ENCODE measurements at places on chromosomes 4 and X. TPM values are rescaled to one million over a fixed set of nuclear protein-coding genes. Genes with fewer than 3 reads are reported as not detected.

DNA sequence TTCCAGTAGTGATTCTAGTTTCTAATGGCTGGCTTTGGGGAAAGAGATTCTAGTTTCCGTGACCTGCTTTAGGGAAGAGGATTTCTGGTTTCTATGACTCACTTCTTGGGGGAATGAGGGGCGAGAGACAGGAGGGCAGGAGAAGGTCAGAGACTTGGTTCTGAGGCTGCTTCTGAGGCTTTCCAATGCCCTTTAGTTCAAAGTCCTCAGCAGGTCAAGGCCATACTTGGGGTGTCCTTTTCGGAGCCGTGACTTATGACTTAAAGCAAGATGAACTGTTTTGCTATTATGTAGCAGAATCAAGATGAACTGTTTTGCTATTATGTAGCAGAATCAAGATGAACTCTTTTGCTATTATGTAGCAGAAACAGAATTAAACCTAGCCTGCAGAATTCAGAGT is 52.2 kb upstream of the TLR3 start:
- DNase-seq: no peak

DNA sequence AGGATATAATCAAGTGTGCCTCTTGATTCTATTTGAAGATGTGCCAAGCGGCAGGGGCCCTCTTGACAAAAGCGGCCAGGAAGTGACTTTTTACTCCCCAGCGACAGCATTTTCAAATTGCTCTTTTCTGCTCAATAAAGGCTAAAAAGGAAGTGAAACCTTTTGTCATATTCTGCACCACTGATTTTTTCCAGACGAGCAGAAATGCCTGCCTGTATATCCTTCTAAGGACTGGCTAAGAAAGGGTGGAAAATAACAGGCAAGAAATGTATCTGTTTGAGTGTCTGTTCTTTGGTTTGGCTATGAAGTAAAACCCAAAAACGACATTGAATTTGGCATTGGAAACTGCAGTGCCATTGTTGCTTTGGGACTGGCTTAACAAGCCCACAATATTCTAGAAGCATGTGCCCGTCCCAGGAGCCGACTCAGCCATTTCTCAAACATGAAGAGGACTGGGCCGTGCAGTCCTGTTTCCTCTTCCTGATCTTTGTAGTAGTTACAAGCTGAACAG is 25.4 kb downstream of the TMSB4X start:
- DNase-seq: no peak

DNA sequence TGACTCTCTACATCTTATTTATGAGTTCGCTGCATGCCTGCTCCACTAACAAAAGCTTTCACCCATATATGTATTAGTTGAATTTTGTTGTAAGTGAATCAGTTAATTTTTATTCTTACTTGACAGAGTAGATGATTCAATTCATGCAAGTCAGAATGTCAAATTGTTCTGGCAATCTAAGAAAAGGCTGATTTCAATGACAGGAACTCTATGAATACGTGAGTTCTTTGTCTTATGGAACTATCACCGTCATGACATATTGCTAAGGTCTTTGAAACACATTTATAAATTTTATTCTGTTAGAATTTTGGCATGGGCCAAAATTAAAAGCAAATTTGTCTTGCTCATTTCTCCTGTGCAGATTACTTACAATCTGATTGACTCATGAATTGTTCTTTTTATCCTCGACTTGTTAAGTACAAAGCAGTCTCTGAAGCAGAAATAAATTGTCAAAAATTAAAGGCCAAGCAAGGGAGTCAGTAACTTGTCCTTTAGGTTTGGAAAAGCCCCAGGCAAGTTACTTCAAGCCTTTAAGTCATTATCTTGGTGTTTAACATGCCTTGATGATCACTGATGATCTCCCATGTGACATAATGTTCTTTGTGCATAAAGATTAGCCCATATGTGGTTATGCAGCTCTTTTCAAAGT is 89.0 kb upstream of the GC start:
- no peak for DNase-seq

GRCh38 chr4:126269106-126269505 is 954.4 kb downstream of the FAT4 start:
- no peak for DNase-seq

DNA sequence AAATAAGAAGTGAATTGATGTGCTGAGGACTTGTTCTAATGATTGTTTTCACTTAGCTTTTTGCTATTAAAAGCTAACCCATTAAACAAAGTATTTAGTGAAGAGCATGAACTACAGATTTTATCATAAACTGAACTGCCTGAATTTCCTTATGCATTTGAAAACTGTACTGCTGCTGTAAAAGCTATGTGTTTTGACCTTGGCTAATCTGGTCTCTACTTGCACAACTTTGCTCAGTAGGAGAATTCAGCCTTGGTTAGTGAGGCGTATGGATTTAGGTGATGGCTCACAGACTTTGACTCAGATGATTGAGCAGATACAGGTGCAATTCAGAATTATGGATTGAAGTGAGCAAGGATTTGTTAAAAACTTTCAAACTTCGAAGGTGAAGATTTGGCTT is 38.7 kb upstream of the FAT1 start:
- no peak for DNase-seq

GRCh38 chr4:29085748-29086147 is 1634.4 kb upstream of the PCDH7 start:
- DNase-seq: no peak

DNA sequence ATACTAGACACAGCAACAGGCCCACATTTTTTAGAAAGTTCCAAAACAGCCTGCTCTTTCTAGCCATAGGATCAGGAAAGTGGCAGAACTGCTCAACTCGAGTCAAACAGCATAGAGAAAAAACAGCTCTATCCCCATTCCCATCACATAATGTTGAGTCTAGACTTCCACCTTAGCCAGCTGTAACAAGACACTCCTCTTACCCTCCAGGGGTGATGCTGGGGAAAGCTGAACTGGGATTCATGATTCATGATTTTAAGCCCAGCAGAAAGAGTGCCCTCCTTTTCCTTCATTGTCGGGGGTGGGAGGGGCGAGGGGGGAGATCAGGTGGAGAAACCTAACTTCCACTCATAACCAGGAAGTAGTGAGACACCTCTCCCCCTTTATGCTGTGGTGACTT is 86.1 kb downstream of the CENPC start:
- no peak for DNase-seq

DNA sequence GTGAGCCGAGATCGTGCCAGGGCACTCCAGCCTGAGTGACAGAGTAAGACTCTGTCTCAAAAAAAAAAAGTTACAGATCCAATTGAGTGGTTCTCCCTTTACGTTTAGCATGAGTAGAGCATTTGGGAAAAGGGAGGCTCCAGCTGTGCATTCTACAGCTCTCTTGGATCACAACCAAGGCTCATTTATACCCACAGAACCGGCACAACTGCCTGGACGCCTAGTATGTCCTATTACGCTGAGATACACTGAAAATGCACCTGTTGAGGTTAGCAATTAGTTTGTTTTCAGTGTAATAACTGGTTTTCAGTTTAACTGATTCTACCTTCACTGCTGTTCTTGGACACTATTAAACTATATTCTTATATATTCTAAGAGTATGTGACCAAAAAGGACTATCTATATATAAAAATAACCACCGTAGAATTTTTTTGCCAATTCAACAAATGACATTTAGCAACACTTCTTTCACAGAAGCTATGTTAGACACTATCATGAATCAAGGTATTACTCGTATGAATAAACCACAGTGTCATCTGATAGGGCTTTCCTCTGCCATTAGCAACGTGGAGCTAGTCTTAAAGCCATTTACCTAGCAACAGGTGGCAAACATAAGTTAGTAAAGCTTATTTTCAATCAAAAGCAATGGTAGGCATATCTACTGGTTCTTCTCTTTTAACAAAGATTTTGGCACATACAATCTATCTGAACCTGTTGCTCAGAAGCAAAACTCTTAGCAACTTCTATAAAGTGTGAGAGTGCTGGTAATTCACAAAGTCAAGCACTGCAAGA is 3.6 kb downstream of the OTUD4 start:
- no peak for DNase-seq

DNA sequence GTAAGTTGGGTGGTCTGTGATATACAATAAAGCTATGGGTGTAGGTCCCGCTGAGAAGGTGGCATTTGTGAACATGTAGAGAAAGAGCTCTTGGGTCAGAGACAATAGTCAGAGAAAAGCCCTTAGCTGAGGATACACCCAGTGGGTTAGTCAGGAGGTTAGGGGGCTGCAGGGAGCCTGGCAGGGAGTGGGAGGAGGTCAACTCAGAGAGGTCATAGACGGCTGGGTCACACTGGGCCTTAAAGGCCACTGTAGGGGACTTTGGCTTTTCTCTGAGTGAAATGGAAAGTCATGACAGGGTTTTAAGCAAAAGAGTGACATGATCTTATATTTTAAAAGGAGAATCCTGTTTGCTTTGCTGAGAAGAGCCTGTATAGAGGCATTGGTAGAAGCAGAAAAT is 16.7 kb downstream of the MGST2 start:
- no peak for DNase-seq

GRCh38 chrX:74421740-74422352 is 553 bp downstream of the SLC16A2 start:
- no peak for DNase-seq

- no peak for DNase-seq
These were observed 888.4 kb upstream of the EPHA5 start for GRCh38 chr4:66558651-66559050.

- no peak for DNase-seq
These were observed at the start of gene ITIH6 for GRCh38 chrX:54798137-54798536. Gene ITIH6 (minus strand): TSS chrX:54798255. CDS start chrX:54798210, 45 bp downstream.

DNA sequence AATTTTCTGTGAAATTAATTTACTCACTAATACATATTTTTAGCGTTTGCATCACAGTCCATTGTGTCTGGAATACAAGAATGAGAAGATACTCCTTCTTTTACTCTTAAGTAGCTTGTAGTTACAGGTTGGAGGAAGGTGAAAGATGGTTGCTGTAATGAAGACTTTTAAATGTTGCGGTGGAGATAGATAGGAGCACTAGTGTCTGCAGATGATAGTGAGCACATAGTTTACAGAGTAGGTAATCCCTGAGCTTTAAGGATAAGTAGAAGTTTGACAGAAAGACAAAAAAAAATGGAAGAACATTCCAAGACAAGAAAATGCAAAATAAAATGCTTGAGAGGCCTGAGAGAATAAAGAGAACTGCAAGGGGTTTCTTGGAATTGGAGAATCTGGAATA is 5.4 kb upstream of the SLC39A8 start:
- no peak for DNase-seq

DNA sequence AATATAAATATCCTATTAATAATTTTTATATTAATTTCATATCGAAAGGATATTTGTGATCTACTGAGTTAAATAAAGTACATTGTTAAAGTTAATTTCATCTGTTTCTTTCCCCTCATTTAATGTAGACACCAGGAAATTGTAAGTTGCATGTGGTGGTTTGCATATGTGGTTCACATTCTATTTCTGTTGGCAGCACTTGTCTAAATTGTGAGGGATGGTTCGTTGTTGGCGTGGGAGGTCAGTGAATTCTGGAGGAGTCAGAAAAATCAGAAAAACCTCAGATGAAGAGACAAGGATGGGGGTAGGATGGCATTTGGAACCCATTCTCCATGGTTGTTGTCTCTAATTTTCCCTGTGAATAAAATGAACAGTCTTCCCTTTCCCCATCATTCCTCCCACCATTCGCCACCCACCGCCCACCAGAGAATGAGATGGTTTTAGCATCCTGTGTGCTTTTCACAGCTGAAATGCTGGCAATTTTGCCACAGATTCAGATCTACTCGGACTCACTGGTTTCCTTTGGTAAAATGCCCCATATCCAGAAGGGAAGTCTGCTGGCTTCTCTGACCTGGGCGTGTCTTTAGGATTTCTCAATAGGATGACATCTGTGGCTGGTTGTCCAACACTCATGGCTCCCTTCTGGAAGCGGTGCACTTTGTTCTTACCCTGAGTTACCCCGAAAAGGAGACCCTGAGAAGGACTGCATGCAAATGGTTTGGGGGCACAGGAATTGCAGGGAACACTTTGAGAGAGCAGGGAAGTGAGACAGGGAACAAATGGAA is 52.3 kb downstream of the LGI2 start:
- DNase-seq: no peak

- no peak for DNase-seq
These were observed 479.2 kb downstream of the GBA3 start for GRCh38 chr4:23171976-23172375.

- no peak for DNase-seq
These were observed 80.8 kb downstream of the ANKRD50 start for GRCh38 chr4:124631760-124632159.

DNA sequence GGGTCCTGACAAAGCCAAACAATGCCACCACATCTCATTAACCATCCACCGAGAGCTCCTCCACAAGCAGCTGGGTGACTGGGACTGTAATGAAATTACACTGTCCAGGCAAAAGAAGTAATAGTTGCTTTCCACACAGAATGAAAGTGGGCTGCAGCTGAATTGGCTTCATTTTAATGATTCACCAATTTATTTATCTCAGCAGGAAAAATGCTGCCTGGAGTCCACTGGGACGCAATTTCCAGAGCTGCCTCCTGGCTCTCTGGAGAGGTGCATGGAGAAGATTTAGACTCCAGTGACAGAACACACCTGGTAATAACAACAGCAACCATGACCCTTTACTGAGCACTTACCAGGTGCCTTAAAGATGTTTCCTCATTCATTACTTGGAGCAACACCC is 226.7 kb downstream of the LDB2 start:
- no peak for DNase-seq

DNA sequence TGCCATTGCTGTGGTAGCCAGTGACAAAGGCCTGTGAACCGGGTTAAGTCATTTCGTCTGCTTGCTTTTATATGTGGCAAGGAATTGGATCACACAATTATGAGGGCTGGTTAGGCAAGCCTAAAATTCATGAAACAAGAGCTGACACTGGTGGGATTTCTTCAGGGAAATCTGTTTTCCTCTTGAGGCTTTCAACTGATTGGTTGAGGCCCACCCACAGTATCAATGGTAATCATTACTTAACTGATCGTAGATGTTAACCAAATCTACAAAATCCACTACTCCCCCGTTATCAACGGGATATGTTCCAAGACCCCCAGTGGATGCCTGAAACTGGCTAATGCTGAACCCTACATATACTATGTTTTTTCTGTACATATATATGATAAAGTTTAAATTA is 13.0 kb downstream of the RBMX2 start:
- no peak for DNase-seq

DNA sequence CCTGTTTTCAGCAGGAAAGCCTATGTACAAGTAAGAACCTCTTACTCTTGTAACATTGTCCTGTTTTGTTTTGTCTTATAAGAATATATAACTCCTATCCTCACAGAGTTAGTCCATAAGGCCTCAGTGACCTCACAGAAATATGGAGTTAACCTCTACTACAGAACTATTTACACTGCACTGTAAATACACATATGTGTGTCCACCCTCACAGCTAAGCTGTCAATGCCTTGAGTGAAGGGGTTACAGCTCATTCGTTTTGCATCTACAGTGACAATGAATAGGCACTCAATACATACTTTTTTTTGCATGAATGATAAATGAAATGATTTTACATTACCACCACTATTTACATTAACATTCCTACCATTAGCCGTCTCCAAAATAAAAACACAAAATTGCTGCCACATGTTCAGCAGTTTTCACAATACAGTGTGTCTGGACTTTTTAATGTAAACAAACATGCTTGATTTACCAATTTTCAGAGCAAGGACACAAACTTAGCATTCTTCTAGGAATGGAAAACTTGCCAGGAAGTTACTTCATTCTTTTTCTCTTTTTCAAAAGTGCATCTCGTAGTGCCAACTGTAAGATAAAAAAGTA is 9.5 kb upstream of the NAAA start:
- no peak for DNase-seq

The IL2 gene
- total RNA-seq: not detected

The AR gene
- total RNA-seq: 4.0 TPM

The MAGEE1 gene
- total RNA-seq: 7.1 TPM

The ZFP92 gene
- 1.8 TPM for total RNA-seq

The C4orf36 gene
- total RNA-seq: 5.6 TPM

The TMSB15A gene
- 28.5 TPM for total RNA-seq

The ITM2A gene
- 181 TPM for total RNA-seq

The ADGRA3 gene
- 44.5 TPM for total RNA-seq

The ELOVL6 gene
- 36.6 TPM for total RNA-seq

Measured in spinal cord (tissue), 10 donors.